ENCODE measurements at places on chromosomes 3 and 15.

DNA sequence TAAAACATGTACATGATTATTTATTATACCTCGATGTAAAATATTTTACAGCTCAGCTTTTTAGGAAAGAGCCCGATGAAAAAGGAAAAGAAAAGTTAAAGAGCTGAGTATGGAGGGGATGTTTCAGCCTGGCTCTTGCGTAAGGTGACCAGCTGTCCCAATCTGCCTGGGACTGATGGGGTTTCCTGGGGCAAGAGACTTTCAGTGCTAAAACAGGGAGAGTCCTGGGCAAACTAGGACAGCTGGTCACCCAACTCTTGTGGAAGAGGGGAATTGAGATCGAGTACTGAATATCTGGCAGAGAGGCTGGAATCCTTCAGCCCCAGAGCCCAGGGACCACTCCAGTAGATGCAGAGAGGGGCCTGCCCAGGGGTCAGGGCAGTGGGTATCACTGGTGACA lies 21.0 kb downstream of the DUOX2 start:
- no peak for DNase-seq

DNA sequence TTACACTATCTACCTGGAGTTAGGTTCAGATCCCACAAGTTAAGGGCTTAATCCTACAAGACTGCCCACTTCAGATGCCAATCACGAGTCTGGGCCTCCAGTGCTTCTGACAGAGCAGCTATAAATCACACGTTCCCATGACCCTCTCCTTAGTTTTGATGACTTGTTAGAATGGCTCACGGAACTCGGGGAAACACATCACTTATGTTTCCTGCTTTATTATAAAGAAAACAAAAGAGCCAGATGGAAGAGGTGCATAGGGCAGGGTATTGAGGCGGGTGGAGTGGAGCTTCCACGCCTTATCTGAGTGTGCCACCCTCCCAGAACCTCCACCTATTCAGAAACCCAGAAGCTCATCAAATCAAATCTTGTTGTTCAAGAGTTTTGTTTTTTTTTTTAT lies 170.8 kb downstream of the MOBP start:
- DNase-seq: no peak

DNA sequence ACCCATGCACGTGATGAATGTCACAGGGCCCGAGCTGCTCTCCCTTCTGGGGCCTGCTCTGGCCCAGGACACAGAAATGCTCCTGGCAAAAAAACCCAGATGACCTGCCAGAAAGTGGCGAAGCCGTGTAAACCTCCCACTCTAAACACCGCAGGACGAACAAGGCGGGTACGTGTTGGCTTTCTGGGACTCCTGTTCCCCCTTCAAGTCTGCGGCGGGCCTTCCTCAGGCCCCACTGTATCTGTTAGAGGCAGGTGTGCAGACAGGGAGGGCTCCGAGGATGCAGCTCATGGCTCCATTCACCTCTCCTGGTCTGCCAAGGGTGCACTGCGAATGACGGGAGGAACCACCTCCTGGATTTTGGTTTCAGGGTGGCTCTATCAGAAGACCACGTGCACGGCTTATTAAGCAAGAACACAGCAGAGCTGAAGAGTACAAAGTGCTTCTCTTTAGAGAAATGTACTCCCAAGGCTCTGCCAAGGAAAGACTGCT lies 173.8 kb downstream of the ADAMTS17 start:
- no peak for DNase-seq

- DNase-seq: no peak
These were observed 193.8 kb upstream of the PPP2R3A start for GRCh38 chr3:135771760-135772159.

DNA sequence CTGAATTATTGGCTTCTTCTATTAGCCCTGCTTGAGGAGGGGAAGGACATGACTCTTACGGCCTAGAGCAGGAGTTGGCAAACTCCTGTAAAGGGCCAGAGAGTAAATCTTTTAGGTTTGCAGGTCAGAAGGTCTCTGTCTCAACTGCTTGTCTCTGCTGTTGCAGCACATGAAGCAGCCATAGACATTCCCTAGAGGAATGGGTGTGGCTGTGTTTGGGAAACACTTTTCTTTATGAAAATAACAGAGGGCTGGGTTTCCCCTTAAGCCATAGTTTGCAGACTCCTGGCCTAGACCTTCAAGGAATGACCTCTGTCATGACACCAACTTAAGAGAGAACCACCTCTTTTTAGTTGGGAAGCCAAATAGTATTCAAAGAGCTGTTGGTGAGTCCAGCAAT lies 10.3 kb downstream of the TRAK1 start:
- DNase-seq: no peak

GRCh38 chr3:194270627-194271459 lies 80.3 kb downstream of the CPN2 start:
- DNase-seq: no peak

DNA sequence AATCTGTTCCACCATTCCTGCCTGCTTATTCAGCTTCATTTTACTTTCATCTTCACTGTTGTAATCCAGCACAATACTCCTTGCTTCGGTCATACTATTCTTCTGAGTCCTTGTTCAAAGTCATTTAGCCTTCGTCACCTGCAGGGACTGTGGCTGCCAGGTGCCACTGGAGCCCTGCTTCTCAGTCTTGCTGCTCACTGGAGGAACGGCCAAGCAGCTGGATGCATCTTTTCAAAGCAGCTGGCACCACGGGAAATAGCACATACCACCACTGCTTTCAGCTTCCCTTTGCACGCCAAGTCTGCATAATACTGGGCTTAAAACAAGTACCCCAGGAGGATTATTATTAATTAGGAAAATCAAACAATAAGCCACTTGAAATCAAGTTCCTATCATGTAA lies 287.6 kb downstream of the BCHE start:
- DNase-seq: no peak

GRCh38 chr3:87126321-87126720 lies 100.8 kb upstream of the CHMP2B start:
- no peak for DNase-seq

GRCh38 chr3:132654190-132654589 lies 5.4 kb downstream of the ACAD11 start:
- DNase-seq: no peak

DNA sequence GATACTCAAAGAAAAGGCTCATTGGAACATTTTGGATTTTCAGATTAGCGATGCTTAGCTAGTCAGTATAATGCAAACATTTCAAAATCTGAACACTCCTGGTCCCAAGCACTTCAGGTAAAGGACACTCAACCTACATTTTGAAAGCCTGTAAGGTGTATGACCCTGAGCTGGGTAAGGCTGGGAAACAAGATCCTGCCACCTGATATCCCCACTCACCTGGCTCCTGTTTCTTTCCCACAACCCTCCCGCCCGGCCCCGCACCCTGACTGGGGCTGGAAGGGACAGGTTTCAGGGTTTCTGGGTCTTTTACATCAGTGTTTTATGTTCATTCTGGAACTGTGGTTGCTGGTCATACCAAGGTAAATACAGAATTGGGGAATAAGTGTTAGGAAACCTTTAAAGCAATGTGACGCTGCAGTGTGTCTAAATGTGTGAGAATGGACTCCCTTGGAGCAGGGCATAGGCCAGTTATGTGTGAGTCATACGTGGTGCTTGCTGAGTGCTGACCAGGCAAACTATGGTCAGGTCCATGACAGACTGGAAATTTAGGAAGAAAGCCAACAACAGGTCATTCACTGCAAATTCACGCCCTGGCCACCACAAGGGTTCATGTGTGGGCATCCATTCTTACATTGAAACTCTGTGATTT lies 22.9 kb downstream of the CTXND1 start:
- DNase-seq: no peak

- no peak for DNase-seq
These were observed 37.9 kb downstream of the NTRK3 start for GRCh38 chr15:88218557-88219221.

DNA sequence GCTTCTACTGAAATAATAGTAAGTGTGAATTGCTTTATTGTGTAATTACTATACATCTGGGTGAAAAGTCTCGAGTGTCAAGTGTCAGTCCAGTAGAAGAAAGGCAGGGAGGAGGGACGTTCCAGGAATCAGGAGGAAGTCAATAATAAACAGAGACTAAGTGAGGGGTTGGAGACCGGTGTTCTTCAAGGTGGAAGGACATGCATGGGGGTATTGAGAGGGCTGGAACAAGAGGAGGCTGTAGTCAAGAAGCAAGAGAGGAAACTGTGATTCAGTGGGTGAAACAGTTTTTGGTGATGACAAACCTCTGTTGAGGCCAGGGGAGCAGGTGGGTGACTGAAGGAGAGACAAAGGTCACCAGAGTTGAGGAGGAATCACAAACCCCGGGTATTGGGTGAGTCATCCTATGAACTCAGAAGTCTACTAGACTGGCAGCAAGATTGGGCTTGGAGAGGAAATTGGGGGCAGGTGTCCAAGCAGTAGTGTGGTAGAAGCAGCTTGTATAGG lies 11.6 kb upstream of the SCAMP5 start:
- DNase-seq: peak; percentile 68

DNA sequence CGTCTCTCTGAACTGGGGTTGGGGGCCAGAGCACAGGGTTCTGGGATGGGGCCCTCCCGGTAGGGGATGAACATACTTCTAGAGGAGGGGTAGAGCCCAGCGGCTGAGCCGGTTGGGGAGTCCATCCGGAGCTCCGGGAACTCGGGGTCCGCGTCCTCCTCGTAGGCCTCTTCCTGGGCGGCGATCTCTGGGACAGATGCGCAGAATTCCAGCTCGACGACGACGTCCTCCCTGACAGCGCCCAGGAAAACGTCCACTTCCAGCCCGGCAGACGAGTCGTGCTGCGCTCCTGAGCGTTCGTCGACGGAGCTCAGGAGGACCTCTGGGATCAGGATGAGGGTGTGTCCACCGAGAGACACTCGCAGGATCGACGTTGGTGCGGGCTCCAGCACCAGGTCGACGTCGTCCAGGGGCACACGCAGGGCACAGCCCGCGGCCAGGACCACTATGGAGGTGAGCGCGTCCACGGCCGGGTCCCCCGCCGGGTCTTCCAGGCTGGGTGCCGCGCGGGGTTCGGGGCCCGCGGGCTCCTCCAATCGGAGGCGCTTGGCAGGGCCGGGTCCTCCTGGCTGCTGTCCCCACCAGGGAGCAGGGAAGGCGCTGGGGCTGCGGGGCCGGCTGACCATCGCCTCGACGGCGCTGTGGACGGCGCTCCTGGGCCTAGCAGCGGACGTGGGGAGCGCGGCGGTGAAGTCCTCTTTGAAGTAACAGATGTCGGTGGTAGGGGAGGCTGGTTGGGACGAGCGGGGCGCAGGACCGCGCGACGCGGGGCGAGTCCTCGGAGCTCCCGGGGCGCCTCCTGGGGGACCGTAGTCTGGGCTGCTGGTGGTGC lies 474 bp downstream of the PRR23B start:
- no peak for DNase-seq

DNA sequence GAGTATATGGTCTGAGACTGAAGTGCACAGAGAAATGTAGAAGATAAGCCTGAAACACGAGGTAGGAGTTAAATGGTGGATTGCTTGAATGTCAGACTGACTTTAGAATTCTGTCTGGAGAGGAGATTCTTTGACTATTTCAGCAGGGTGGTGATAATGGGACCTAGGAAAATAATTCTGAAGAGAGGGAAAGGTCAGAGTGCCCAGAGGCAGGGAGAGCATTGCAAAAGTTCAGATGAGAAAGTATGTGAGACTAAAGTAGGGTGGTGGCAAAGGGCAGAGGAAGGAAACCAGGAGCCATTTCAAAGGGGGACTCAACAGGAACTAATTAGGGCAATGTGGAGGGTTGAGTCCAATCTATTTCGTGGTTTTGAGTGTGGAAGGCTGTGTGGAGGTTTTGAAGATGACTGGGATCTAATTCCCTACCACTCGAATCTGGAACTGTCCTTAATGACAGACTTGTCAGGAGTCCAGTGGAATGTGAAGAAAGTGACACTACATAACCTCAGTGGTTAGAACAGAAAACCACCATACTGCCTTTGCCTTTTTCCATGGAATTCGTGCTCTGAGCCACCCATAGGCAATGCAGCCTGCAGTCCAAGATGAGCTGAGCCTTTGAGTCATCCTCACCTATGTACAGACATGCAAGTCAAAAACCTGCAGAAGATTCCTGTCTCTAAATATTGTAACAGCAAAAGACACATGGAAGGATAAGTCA lies 16.1 kb downstream of the CPOX start:
- no peak for DNase-seq

DNA sequence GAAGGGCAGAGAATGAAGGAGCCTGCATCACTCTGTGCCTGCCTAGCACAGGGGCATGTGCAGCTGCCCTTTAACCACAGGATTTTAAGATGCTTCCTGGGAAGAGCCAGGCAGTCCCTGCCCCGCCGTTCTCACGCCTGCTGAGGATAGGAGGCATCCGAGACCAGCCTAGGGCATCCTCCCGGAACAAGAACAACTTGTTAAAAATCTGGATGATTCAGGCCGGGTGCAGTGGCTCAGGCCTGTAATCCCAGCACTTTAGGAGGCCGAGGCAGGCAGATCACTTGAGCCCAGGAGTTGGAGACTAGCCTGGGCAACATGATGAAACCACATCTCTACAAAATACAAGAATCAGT lies 15.2 kb downstream of the NRROS start:
- DNase-seq: no peak

GRCh38 chr3:102374863-102375634 lies 59.8 kb upstream of the ZPLD1 start:
- DNase-seq: no peak

- DNase-seq: no peak
These were observed 654.9 kb upstream of the KCNMB2 start for GRCh38 chr3:177881351-177881750.

DNA sequence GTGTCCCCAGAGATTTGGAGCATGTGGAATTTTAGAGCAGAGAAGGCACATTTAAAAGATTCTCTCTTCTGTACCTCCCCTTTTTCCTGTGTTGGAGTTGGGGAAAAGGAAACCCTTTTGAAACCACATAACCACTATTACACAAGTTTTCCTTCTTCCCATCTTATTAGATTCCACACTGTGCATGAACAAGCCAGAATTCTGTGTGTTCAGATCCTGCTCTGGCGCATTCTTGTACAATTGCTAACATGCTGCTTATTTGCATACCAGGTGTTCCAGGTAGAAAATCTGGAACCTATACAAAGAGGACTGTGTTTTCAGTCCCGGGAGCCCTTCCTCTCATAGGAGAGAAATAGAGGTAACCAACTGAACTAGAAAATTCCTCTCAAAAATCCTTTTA lies 2.6 kb upstream of the CIB2 start:
- no peak for DNase-seq

All from activated CD4-positive, alpha-beta T cell treated with anti-CD3 and anti-CD28 coated beads, Interleukin-2, amount 50 U/mL, for 48 hours (primary cell).